Stimulated activated CD4-positive, alpha-beta T cell treated with anti-CD3 and anti-CD28 coated beads, Interleukin-1b, Interleukin-23, amount 100 ng/mL, for 48 hours (primary cell): ENCODE measurements at places on chromosomes 2 and 18.

DNA sequence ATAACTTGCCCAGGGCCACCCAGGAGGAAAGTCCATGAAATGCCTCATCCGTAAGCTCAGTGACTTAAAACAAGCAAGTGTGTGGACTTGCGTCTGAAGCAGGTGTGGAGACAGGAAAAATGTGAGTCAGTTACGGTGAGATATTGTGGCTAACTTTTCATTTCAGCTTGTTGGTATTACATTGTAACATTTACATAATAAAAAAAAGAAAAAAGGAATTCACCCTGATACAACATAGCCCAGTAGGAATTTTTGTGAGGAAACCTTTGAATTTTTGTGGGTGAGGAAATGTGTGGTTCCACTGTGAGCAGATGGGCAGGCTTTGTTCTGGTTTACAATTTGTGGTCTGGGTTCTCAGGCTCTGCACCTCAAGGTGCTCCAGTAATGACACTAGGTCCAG is 33.7 kb upstream of the LYPD6B start:
- DNase-seq = no peak

- DNase-seq = no peak
Observed at GRCh38 chr2:106080959-106081358, 113.1 kb downstream of the UXS1 start.

DNA sequence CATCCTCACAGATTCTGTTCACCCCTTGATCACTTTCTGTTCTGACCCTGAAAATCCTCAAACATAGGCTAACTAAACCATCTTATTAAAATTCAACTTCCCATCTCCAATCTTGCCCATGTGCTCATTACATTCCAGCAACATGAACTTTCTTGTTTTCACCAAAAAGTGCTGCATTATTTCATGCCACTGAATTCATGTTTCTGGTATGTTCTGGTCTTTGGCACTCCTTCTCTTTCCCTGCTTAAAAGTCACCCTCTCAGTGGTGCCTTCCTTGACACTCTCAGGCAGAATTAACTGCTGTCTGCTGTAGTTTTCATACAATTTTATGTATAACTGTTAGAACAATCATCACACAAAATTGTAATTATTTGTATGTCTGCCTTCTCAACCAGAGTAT is 247.7 kb upstream of the RBMS1 start:
- no peak for DNase-seq

GRCh38 chr2:69917852-69918251 is 2.9 kb downstream of the MXD1 start:
- DNase-seq = no peak

GRCh38 chr18:76756531-76757253 is 65.7 kb upstream of the ZNF236 start:
- no peak for DNase-seq

DNA sequence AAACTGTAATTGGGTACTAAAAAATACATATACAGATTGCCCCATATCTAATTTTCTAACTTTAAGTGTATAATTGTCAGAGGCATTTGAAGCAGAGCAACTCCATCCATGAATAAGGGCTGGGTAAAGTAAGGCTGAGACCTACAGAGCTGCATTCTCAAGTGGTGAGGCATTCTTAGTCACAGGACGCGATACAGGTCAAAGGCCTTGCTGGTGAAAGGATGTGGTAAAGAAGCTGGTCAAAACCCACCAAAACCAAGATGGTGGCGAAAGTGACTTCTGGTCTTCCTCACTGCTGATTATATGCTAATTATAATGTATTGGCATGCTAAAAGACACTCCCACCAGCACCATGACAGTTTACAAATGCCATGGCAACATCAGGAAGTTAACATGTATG is 50.0 kb downstream of the SLC8A1 start:
- no peak for DNase-seq

GRCh38 chr2:33628031-33628827 is 29.1 kb upstream of the FAM98A start:
- no peak for DNase-seq

DNA sequence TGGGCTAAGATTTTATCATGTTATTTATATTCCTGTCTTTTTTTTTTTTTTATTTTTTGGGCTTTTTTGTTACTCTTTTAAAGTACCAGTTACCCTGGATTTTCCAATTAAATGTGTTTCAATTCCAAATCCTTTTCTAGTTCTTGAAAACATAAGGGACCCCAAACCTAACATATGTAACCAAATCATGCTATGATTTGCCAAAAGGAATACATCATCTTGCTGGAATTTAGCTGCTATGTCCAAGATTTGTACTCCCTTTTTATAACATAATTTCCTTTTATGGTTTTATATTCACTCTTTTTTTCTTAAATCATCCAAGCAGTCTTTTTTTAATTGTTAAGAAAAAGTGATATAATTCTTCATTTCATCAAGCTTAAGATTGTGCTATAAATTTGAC is 60.9 kb upstream of the DSEL start:
- DNase-seq = no peak

GRCh38 chr18:32742579-32742978 is 30.2 kb downstream of the KLHL14 start:
- DNase-seq = no peak

GRCh38 chr2:1600191-1601066 is 143.9 kb downstream of the PXDN start:
- no peak for DNase-seq

DNA sequence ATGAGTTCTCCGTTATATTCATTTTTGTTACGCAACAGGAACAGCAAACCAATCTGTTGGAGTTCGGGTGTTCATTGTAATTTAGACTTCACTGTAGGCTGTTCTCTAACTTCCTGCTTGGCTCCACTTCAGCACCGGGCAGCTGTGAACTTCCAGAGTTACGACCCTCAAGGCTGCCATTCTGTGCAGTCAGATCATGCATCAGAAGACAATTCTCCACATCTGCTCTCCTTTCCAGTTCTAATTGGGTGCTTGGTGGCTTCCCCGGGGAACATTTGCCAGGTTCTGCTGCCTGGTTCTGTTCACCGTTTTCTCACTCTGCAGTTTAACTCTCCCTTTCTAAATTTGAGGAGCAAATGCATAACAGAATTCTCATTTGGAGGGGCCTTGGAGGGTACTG is 237.7 kb downstream of the NYAP2 start:
- DNase-seq = no peak

- no peak for DNase-seq
Observed at GRCh38 chr2:79447463-79447862, 65.4 kb upstream of the CTNNA2 start.

GRCh38 chr2:226383461-226383860 is 416.2 kb downstream of the IRS1 start:
- DNase-seq = no peak

DNA sequence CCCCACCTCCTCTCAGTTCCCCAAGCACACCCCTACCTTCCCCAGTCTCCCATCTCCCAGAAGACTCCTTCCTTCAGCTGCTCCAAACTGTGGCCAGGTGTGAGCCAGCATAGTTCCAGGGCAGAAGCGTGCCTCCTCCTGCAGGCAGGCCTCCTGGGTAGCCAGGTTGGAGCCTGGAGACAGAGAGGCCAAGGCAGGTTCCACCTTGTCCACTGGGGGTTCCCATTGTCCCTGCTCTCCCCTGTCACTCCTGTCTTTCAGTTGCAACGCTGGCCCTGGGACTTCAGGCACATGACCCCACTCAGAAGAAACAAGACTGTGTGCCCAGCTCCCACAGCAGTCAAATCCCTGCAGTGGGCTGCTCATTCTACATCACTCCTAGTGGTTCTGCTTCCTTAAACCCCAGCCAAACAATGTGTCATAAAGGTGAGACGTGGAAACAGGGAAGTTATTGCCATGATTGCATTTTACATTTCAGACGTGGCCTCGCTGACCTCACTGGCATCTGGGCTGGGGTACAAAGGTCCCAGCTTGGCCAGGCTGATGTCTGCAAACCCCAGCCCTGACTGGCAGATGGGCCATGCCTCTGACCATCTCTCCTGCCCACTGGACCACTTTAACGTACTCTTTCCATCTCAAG is 96.5 kb upstream of the BOD1L2 start:
- no peak for DNase-seq

GRCh38 chr18:69759046-69759445 is 188.6 kb downstream of the CD226 start:
- DNase-seq = no peak

DNA sequence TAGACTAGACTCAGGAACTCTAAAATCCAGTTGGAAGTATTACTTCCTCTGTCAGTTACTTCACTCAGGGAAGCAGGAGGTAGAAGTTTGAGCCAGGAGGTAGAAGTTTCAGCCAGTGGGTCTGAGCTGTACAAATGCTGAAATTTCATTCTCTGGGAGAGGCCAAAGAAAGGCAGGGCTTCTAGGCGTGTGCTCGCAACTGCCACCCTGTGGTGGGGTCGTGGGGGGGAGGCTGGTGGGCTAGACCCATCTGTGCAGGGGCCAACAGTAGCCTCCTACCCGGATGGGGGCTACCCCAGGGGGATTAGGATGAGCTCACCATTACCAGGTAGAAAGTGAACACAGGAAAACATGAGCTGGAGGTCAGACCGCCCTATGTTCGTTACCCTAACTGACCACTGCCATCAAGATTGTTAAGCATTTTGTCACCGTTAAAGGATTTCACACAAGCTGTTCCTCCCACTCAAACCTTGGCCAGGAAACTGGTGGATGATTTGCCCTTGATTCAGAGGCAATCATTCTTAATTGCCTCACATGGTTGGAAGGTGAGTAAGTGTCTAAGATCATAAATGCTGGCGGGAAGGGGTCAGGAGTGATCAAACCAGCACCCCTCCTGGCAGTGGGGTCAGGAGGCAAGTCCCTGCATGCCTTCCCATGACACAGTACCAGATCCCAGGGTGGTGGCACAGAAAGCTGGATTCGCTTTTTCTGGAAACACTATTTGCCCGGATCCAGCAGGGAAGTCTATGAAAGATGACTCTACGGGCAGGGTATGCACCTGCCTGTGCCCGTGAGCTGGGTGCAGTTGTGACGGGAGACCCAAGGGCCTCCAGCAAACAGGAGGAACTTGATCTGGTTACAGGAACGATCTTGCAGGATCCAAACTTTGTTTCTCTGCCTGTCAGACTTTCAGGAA is 5.2 kb upstream of the FHL2 start:
- DNase-seq = no peak

GRCh38 chr2:47091118-47091517 is 64.0 kb downstream of the STPG4 start:
- DNase-seq = no peak

GRCh38 chr2:238593678-238594077 is 167.0 kb downstream of the ASB1 start:
- no peak for DNase-seq

DNA sequence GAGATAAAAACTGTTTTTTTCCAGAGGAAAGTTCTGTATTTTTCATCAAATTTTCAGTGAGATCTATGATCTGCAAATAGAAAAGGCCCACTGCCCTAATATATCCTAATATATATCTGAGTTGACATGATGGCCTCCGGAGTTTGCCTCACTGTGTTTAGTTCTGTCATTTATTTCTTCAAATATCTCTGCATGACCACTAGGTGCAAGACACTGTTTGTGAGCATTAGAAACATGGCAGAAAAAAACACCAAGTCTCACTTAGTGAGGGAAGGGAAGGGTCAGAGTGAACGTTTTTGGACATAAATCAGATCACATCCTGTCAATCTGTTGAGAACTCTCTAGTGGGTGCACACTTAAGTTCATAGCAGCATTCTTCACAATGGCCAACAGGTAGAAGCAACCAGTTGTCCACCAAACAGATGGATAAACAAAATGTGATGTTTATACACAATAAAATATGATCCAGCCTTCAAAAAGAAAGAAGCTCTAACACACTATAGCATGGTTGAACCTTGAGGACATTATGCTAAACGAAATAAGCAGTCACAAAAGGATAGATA is 53.4 kb downstream of the SPIRE1 start:
- DNase-seq = no peak

DNA sequence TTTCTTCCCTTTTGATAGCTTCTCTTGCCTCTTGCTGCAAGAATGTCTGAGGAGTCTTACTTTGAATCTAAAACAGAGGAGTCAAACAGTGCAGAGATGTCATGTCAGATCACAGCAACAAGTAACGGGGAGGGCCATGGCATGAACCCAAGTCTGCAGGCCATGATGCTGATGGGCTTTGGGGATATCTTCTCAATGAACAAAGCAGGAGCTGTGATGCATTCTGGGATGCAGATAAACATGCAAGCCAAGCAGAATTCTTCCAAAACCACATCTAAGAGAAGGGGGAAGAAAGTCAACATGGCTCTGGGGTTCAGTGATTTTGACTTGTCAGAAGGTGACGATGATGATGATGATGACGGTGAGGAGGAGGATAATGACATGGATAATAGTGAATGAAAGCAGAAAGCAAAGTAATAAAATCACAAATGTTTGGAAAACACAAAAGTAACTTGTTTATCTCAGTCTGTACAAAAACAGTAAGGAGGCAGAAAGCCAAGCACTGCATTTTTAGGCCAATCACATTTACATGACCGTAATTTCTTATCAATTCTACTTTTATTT is 133.5 kb upstream of the CDCA7 start:
- DNase-seq = no peak

- no peak for DNase-seq
Observed at GRCh38 chr2:204984518-204984917, 439.2 kb downstream of the PARD3B start.

DNA sequence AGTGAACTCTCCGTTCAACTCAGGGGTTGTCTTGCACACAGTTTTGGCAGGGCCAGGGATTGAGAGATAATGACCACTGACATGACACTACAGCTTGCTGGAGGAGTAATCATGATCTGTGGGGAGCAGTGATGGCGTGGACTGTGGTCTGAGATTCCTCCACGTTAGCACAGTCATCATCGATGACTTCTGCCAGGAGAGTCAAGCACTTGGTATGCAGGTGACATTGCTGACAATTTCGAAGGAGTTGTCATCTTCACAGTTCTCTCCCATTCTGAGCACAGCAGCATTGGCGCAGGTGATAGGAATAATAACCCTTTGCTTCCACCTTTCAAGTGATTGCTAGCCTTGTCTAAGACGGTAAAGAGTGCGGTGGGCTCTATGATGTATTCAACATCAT is 79.8 kb downstream of the SGPP2 start:
- DNase-seq = no peak

DNA sequence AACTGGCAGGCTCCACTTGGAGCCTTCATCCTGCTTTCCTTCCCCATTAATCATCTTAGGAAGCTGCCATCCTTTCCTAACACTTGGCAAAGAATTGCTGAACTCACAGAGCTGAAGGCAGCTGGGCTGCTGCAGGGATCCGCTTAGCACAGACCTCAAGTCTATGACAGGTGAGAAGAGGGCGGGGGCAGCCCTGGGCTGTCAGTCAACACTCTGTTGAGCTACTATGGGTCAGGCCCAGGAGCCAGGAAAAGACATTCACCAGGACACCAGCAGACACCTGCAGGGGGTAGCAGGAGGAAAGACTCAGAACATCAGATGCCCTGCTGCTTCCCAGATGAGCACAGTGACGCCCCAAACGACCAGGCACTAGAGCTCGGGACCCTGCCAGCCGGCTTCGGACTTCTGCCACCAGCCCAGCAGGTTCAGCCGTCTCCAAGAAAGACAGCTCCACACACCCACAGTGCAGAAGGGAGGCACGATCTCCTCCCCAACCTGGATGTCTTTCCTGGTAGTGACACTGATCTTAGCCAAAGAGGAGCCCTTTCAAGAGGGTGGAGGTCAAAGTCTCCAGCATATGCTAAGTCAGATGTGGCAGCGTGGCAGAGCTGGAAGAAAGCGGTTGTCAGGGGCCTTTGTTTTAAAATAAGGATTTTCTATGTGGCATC is 55.2 kb downstream of the SNORC start:
- DNase-seq = no peak

GRCh38 chr2:156340377-156340776 is 7.9 kb upstream of the NR4A2 start:
- no peak for DNase-seq
